ENCODE measurements at places on chromosomes 3 and 15.

DNA sequence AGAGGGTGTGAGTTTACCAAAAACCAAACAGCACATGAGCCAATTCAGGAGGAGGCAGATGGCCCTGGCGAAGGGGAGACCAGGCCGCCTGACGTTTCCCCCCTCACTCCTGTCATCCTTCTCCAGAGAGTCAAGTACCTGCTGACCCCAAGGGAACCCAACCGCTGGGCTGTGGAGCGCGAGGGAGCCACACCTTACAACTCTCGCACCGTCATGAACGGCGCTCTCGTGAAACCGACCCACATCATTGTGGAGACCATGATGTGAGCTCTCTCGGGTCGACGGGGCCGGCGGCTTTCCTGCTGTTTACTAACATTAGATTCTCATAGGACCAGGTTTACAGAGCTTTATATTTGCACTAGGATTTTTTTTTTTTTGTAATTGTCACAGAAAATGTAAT lies 55.4 kb downstream of the GRIP2 start:
- peak; percentile 1 for DNase-seq

- no peak for DNase-seq
Observed at GRCh38 chr3:173440514-173440913, 43.0 kb downstream of the NLGN1 start.

- no peak for DNase-seq
Observed at GRCh38 chr15:68042156-68042854, 11.8 kb upstream of the PIAS1 start.

GRCh38 chr3:57910990-57911389 lies 97.2 kb upstream of the FLNB start:
- DNase-seq: peak; percentile 34

DNA sequence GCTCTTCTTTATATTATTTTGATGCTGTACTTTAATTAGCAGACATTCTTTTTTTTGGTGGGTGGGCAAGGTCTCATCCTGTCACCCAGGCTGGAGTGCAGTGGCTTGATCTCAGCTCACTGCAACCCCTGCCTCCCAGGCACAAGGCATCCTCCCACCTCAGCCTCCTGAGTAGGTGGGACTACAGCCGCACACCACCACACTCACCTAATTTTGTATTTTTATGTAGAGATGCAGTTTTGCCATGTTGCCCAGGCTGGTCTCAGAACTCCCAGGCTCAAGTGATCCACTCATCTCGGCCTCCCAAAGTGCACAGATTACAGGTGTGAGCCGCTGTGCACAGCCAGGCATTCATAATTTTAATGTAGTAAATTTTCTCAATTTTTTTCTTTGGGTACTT lies 608.1 kb downstream of the ZNF385D start:
- no peak for DNase-seq

DNA sequence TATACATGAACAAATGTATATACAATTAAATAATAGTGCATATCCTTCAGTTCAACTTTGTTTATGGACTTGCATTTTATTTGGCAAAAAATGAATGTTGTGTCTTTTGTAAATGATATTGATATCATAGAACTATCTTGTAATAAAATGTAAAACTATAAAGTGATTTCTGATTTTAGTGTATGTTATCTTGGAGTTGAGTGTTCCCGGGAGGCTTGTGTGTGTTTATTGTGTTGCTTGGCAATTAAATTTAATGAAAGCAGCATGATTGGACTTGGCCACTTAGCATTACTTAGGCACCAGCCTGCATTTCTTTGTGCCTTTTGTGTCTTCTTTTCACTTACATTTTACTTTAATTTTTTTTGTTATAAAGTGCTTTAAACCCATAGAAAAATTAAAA lies 10.6 kb downstream of the ARHGEF26 start:
- no peak for DNase-seq

DNA sequence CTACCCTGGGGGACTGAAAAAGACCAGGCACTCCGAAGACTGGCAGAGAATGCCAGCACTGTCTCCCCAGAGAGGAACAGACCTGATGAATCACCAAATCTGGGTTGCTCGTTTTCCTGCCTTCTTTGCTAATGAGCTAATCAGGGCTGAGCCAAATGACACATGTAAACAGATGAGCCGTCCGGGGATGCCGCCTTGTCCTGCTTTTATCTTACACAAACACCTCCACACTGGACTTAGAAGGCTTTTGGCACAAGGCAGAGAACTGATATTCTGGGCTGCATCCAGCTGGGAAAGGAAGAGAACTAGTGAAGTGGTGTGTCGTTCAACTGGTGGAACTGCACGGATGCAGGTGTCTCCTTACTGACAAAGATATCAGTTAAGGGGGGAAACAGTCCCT lies 88.1 kb downstream of the MECOM start:
- no peak for DNase-seq

- no peak for DNase-seq
Observed at GRCh38 chr15:39429898-39430357, 151.0 kb upstream of the THBS1 start.

GRCh38 chr3:4270720-4271119 lies 32.4 kb upstream of the SETMAR start:
- DNase-seq: no peak

DNA sequence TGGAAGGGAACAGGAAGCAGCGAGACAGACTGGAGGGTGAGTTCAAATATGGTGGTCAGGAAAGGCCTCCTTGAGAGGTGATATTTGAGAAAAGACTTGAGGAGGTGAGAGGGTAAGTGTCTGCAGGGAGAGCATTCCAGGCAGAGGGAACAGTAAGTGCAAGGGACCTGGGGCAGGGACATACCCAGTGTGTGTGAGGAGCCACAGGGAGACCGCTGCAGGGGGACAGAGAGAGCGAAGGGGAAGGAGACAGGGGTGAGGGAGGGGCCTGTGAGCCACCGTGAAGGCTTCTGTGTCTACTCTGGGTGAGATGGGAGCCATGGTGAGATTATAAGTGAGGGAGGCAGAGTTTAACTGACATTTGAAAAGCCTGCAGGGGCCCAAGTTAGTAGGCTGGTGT lies 38.0 kb downstream of the WNT7A start:
- DNase-seq: no peak

- DNase-seq: no peak
Observed at GRCh38 chr15:35533130-35534110, 12.5 kb downstream of the DPH6 start.

GRCh38 chr3:72576563-72576962 lies 271.7 kb downstream of the SHQ1 start:
- no peak for DNase-seq

- no peak for DNase-seq
Observed at GRCh38 chr15:69087366-69087976, 73.0 kb upstream of the GLCE start.

GRCh38 chr15:61226361-61227256 lies 2.5 kb downstream of the RORA start:
- no peak for DNase-seq

GRCh38 chr3:38616658-38617057 lies 32.8 kb downstream of the SCN5A start:
- DNase-seq: no peak

DNA sequence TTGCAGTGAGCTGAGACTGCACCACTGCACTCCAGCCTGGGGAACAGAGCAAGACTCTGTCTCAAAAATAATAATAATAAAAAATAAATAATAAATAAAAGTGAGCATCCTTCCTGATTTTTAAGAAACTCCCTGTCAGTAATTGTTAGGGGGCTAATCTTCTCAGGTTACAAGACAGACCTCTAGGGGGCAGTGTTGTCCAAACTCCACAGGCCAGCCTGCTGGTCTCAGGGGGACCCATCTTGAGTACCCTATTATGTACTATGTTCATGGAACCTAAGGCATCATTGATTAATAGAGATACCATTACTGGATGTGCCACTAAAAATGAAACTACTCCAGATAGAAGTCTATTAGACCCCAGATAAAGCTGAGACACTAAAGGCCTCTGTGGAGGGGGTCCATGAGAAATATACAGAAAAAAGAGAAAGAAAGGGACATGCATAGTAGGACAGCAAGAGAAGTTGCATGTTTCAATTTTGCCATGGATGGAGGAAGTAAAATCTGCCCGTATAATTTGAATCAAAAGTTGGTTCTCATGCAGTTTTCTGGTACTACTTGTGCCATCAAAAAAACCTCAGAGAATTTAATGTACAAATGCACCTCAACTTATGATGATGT lies 85.5 kb upstream of the CDV3 start:
- peak; percentile 78 for DNase-seq

GRCh38 chr3:132405188-132405587 lies 12.1 kb upstream of the DNAJC13 start:
- no peak for DNase-seq

- DNase-seq: no peak
Observed at GRCh38 chr15:63834500-63835210, 907 bp upstream of the HERC1 start.

- peak; percentile 71 for DNase-seq
Observed at GRCh38 chr3:119810018-119810435, 28.1 kb downstream of the NR1I2 start.

- no peak for DNase-seq
Observed at GRCh38 chr15:57827021-57827420, 120.5 kb downstream of the POLR2M start.

GRCh38 chr3:140942221-140943104 lies 827 bp downstream of the SLC25A36 start:
- peak; percentile 48 for DNase-seq

DNA sequence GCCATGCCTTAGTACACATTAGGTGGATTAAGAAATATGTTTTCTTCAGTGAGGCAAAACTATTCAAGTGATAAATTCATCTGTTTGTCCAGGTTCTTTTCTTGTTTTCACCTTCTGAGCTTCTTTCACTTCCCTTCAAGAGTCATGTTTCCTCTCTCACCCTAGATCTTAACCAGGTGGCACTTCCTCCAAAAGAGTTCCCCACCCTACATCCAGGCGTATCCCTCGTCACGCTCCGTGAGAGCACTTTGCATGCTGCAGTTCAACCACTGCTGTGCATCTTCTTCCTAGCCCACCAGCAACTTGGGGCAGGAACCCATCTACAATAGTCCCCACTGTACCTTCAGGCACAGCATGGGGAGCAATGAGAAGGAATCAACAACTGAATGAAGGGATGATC lies 28.9 kb downstream of the OSBPL10 start:
- DNase-seq: no peak
